ENCODE measurements at places on chromosomes 13 and 19. TPM values are rescaled to one million over a fixed set of nuclear protein-coding genes. Genes with fewer than 3 reads are reported as not detected.

ZNF763 gene
- 2.0 TPM for total RNA-seq

ZNF667 gene
- 1.1 TPM for total RNA-seq

OLFM4 gene
- total RNA-seq = not detected

DNAJC3 gene
- 17.8 TPM for total RNA-seq

DYRK1B gene
- 8.5 TPM for total RNA-seq

FREM2 gene
- total RNA-seq = not detected

CERS1 gene
- total RNA-seq = not detected

Measured in activated CD8-positive, alpha-beta T cell treated with anti-CD3 and anti-CD28 coated beads, Interleukin-2, amount 10 ng/mL, durations not matched to agents 7 days and 5 days (primary cell).